CD8-positive, alpha-beta memory T cell (primary cell): ENCODE measurements at places on chromosomes 11 and 22.

DNA sequence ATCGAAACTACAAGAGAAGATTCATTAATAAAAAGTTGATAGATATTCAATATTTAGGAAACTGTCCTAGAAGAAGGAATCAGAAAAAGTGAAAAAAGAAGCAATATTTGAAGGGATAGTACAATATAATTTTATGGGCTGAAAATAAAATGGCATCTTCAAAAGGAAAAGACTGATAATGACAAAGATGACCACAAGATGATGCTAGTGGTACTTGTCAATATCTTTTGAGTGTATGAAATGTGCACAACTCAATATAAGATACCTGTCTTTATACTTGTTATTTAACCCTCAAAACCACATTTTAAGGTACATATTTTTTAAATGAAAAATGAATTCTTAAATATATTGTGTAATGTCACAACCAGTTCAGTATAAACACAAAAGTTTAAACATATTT lies 1059.6 kb upstream of the RAG2 start:
- DNase-seq, result no peak

- DNase-seq, result no peak
Measured at GRCh38 chr11:128058580-128059208, 528.7 kb downstream of the ETS1 start.

- DNase-seq, result no peak
Measured at GRCh38 chr11:35118906-35119305, 20.1 kb upstream of the CD44 start.

- DNase-seq, result no peak
Measured at GRCh38 chr11:117251506-117251905, 19.0 kb downstream of the RNF214 start.

DNA sequence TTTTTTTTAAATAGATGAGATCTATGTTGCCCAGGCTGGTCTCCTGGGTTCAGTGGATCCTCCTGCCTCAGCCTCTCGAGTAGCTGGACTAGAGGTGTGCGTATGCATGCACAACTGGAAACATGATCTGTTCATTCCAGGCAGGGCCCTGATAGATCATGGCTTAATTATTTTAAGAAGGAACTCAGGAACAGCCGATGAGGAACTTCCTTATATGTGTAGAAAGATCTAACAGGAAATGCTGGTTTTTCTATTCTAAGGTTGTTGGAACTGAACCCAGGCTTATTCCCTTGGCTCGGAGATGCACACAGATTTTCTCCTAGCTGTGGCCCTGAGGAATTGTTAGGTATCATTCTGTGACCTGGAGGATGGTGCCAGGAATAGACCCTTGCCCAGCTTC lies 32.4 kb downstream of the SPECC1L start:
- no peak for DNase-seq

DNA sequence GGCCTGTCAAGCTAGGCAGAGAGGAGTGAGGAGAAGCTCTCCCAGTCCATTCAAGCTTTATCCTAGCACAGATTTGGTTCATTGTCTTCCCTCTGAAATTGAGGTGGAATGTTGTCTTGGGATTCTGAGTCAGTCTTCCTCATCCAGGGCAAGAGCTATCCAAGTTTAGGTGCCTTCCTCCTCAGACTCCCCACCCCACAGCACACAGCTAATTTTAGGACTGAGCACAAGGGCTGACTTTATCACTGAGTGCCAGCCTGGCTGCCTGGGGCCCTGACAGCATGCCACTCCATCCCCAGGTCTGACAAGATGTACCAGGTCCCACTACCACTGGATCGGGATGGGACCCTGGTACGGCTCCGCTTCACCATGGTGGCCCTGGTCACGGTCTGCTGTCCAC lies 2.6 kb downstream of the PGAP2 start:
- no peak for DNase-seq

GRCh38 chr22:30208631-30209603 lies 37.6 kb downstream of the LIF start:
- DNase-seq, result no peak

GRCh38 chr11:79152511-79152910 lies 288.3 kb downstream of the TENM4 start:
- DNase-seq, result no peak

DNA sequence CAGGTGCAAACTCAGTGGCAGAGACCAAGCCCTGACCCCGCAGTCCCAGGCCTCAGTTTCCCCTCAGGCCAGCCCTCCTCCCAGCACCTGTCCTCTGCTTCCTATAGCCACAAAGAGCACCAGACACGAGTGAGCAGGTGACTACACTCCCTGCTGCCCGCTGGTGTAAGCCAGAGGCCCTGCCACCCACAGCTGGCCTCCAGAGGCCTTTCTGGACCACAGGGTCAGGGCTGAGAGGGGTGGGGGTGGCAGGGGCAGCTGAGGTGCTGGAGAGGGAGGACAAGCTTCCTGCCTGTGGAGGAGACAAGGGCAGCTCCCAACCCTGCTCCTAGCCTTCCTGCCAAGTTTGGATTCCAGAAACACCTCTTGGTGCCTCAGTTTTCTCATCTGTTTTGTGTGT lies 31.3 kb upstream of the WNT7B start:
- DNase-seq, result no peak

DNA sequence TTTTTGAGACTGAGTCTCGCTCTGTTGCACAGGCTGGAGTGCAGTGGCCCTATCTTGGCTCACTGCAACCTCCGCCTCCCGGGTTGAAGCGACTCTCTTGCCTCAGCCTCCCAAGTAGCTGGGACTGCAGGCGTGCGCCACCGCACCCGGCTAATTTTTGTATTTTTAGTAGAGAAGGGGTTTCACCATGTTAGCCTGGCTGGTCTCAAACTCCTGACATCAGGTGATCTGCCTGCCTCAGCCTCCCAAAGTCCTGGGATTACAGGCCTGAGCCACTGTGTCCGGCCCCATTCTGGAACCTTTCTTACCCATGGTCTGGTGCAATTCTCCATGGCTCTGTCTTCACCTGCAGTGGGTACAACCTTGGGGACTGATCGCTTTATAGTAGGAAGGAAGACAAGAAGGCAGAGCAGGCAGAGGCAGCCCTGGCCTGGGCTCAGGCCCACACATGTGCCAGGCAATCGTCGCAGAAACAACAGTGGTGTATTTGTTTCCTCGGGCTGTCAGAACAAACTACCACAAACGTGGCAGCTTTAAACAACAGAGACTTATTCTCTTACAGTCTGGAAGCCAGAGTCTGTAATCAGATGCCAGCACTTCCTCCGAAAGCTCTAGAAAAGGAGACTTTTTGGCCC lies 4.0 kb upstream of the PTGDR2 start:
- no peak for DNase-seq

DNA sequence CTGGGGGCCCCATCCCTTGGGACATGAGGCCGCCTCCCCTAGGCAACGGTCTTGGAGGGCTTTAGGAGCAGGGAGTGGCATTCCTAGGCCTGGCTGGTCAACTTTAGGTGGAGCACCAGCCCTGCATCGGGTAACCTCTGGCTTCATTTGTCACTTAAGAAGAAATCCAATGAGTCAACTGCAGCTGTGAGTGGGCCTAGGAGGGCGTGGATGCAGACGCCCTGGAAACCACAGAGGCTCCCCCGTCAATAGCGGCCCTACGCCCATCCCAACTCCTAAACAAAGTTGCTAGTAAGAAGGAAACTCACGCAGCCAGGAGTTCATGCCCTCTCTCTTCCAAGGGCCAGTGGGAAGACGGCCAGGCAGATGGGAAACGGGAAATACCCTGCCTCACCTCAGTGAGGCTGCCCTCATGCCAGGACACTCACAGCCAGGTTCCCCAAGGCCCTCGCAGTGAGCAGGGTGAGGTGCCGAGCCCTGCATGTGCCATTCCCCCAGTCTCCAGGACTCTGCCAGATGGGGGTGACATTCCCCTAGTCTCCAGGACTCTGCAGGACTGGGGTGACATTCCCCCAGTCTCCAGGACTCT lies 20.8 kb downstream of the BID start:
- no peak for DNase-seq

- DNase-seq, result no peak
Measured at GRCh38 chr11:132601875-132602274, 930.4 kb downstream of the OPCML start.

GRCh38 chr11:21110415-21110814 lies 441.0 kb downstream of the NELL1 start:
- DNase-seq, result no peak

GRCh38 chr11:73389134-73389525 lies 12.9 kb downstream of the RELT start:
- no peak for DNase-seq

GRCh38 chr11:64450168-64450560 lies 91.2 kb downstream of the RPS6KA4 start:
- no peak for DNase-seq

GRCh38 chr11:65438257-65439151 lies 15.9 kb downstream of the NEAT1 start:
- no peak for DNase-seq

- DNase-seq, result no peak
Measured at GRCh38 chr11:83306200-83307080, 20.3 kb upstream of the CCDC90B start.

- DNase-seq, result no peak
Measured at GRCh38 chr22:30253205-30253852, 6.8 kb upstream of the LIF start.

DNA sequence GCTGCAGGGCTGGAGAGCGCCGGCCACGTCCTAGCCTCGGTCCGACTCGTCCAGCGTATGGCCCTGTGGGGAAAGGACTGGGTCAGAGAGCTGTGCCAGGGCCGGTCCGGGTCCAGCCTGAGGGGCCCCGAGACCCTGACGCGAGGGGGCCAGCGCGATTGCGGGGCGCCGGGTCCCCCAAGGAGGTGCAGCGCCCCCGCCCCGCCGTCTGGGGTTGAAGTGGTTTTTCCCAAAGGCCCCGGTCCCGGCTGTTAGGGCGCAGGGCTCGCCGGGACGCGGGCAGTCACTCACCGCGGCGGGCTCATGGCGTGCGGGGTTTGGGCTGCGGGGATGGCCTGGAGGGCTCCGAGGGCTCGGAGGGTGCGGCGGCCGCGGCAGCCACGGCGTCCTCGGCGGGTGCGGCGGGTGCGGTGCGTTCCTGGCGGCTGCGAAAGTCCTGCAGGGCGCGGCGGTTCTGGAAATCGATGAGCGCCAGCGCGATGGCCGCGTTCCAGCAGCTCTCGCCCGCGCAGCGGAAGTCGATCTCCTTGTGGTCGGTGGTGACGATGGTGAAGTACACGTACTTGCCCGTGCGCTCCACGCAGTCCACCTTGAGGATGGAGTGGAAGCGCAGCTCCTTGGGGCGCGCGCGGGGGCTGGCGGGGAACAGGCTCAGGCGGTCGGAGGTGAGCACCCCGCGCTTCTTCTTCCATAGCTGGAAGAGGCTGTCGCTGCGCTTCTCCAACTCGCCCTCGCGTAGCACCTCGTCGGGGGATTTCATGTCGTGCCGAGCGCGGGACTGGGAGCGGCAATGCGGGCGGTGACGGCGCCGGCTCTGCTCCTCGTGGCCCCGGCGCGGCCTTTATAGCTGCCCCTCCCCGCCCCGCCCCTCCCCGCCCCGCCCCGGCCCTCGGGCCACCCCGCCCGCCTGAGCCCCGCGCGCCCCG lies at the start of gene PHLDA2:
Gene PHLDA2 (minus strand): TSS at position 816 of the 926 bp plus-strand sequence. CDS start 56 bp downstream, at position 760.
- peak; percentile 26 for DNase-seq

DNA sequence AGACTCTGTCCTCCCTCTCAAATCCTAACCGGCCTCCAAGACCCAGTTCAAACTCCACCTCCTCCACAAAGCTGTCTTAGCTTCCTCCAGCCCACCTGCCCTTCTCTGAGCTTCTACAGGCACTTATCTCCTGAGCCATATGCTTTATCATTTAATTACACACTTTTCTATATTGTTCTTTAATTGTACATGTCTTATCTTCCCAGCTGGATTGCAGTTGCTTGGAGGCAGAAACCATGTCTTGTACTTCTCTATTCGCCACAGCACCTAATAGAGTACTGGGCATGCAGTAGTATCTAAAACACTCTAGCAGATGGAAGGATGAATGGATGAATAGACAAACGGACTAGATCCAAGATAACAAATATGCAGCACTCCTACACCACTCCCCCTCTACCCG lies 11.3 kb downstream of the TRIM29 start:
- DNase-seq, result no peak

- DNase-seq, result no peak
Measured at GRCh38 chr22:45880716-45881523, 96.0 kb downstream of the WNT7B start.

DNA sequence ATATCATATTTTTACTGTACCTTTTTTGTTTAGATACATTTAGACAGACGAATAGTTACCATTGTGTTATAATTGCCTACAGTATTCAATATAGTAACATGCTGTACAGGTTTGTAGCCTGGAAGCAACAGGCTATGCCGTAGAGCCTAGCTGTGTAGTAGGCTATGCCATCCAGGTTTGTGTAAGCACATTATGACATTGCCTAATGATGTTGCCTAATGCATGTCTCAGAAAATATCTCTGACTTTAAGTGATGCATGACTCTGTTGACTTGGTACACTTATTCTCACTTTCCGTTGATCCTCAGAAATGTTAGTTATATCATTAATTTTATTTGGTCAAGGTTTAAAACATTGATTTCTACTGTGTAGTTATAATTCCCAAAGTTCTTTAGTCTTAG lies 39.9 kb downstream of the OR2AT4 start:
- DNase-seq, result no peak

DNA sequence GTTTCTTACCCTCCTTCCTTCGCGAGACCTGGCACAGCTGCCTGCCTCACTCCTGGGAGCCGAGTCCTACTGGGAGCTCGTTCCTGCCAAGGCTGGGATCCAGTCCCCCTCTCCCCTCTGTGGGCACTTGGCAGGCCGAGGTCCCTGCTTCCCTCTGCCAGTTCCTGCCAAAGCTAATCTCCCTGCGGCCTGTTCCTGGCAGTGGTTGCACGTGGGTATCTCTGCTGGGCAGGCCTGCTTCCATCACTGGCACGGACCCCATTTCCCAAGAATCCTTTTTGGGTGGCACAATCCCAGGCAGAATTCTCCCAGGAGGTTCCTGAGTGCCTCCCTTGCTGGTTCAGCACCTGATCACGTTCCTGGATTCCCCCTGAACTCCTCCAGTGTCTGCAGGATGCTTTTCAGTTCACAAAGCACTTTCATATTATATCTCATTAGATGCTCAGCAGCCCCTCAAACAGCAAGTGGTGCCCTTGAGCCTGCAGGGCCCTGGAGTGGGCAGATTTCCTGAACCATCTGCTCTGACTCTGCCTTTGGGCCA lies 96.5 kb downstream of the RRM1 start:
- no peak for DNase-seq

- no peak for DNase-seq
Measured at GRCh38 chr22:47050401-47051051, 288.1 kb downstream of the TBC1D22A start.

DNA sequence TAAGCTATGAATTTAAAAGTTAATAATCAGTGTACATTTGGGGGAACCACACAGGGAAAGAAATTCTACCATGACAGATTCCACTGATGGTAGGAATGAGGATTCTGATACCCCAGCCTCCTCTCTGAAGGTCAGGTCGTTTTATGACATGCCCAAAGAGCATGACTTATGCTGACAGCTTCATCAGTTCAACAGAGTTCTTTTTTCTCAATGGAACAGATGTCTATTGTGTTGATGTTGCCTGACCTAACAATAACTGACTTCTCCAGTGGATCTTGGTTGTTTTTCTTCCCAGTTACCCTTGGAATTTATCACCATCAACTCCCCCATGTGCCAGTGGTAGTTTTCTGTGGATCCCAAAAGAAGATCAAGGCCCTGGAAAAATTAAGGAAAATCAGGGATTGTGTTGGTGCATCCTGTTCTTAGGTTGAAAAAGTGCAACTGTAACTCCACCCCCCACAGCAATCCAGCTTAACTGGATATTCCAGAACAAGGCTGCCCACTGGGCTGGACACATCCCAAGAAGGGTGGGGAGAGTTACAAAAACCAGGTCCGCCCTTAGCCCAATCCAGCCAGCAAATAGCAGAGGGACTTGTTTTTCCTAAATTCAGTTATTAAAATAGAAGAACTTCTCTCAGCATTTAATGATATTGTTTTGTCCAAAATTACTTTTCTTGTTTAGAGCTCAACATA lies 31.5 kb upstream of the CAT start:
- no peak for DNase-seq
